Stimulated activated CD8-positive, alpha-beta memory T cell treated with anti-CD3 and anti-CD28 coated beads, Interleukin-2, amount 100 ng/mL, for 1 hour (primary cell): ENCODE measurements at places on chromosomes 3 and 15.

GRCh38 chr3:113287111-113287802, 75.9 kb downstream of the BOC start:
- no peak for DNase-seq

- no peak for DNase-seq
Observed at GRCh38 chr3:14649466-14649865, 2.1 kb upstream of the CCDC174 start.

DNA sequence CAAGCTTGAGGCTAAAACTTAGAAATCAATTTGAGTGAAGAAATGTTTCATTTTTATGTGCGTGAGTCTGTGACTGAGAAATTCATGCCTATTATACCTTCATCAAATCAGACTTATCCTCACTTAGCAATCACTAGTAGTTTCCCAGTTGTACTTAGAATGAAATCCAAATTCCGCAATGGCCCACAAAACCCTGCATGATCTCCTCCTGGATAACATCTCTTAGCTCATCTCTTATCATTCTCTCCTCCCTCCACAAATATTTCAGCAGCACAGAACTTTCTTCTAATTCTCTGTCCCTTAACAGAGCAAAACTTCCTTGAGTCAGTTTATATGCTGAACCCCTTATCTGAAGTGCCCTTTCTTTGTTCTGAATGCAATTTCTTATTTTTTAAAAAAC, 198.8 kb upstream of the TGFBR2 start:
- no peak for DNase-seq

GRCh38 chr15:88269356-88270062, 13.0 kb upstream of the NTRK3 start:
- no peak for DNase-seq

DNA sequence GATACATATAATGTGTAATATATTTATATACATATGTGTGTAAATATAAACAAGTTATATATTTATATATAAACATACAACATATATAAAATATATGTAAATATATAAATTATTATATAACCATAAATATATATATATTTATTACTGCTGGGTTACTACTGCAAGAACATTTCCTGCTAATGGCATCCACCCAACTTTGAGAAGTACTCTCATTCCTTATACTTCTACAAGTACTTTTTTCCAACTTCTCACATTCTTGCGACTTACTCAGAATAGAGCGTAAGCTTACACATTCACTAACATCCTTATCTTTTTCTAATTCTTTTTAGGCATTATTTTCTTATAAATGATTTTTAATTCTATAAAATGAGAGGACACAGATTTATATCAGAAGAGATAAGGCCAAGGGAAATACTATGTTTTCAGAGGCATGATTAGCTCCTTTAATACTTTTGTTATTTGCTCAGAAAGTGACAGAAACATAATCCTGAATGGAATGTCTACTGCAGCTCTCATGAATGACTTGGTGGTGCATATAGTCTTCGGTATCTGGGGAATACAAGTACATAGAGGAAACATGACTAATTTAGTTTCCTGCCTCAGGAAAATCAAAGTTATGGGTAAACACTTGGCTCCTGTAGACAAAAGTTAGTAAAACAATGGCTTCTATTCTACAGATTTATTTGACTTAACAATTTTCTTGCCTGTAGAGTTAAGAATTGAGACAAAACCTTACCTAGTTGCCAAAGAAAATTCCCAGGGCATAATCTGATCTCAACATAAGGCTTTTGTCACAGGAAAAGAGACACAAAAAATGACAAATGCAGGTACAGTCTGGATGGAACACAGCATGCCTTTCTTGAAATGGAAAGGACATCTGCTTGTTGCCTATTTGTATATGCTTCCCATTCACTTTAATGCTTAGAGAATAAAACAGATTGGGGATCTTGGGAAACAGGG, 453.9 kb downstream of the SQOR start:
- DNase-seq = no peak

GRCh38 chr15:83208367-83208661, 691 bp upstream of the HDGFL3 start:
- DNase-seq = no peak

DNA sequence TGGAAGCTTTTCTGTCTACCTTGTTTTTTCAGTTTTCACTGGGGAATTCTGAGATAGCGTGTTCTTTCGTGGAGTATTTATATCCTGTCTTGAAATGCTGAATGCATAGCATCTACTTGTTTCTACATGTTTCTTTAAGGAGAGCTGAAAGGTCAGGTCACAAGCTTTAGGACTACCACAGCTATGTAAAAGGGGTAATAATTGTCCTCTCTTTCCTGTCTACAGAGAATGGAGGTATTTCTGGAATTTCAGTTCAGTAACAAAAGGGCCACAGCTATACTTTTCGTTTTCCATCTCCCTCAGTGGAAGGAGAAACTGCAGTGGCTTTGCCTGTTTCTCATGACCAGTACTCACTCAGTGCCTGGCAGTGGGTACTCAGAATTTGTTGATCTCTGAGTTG, 4.7 kb downstream of the INAFM2 start:
- no peak for DNase-seq

- DNase-seq = no peak
Observed at GRCh38 chr15:54660356-54660755, 536.4 kb downstream of the RSL24D1 start.

DNA sequence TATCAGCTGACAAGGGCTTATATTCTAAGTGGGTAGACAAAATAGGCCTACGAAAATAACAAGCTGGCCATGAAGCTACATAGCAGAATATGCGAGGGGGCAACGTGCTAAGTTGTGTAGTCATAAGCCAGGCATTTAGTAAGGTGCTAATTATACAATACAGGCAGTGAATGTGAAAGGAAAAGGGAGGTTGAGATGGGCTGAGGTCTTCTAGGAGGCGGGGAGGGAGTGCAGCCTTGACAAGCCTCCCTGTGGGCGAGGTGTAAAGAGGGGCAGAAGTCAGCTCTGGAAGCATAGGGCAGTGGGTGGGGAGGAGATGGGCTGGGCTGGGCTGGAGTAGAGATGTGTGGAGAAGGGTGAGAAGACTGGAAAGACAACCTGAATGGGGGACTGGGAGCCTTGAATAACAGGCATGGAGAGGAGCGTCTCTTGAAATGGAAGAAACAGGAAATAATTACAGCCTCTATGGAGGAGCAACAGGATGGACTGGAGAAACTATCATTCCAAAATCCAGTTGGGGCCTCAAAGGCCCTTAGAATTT, 1.2 kb downstream of the TIGIT start:
- DNase-seq = no peak

GRCh38 chr3:51276046-51276445, 109.0 kb upstream of the MANF start:
- DNase-seq = no peak

DNA sequence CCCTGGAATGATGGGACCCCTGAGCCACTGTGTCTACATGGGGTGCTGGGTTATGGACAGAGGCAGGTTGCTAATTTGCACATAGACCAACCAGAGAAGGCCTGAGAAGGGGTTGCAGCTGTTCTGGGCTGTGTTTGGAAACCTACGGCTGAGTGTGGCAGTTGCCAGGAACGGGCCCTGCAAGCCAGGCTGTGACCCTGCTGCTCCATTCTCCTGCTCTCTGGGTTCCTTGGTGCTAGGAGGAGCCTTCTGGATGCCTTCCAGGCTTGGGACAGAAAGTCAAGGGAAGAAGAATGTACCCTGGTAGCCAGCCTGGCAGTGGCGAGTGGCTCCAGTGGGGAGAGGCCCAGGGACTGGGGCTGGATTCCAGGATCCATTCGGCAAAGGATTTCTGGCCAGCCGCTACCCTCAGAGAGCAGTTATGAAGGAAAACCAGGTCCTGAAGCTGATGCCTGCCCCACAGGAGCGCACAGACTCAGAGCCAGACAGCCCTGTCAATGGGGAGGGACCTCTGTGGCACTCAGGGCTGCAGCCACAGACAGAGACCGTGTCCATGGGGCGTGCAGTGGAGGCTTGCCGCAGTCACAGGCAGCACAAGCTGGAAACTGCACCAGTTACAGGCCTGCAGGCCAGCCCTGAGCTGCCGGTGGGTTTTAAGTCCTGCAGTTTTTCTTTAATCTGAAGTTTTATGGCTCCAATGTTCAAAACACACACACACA, 55.1 kb upstream of the ACAD9 start:
- DNase-seq = no peak
